Body of pancreas (tissue), 4 donors: ENCODE measurements at places on chromosomes 6 and 20. TPM values are rescaled to one million over a fixed set of nuclear protein-coding genes. Genes with fewer than 3 reads are reported as not detected.

DNA sequence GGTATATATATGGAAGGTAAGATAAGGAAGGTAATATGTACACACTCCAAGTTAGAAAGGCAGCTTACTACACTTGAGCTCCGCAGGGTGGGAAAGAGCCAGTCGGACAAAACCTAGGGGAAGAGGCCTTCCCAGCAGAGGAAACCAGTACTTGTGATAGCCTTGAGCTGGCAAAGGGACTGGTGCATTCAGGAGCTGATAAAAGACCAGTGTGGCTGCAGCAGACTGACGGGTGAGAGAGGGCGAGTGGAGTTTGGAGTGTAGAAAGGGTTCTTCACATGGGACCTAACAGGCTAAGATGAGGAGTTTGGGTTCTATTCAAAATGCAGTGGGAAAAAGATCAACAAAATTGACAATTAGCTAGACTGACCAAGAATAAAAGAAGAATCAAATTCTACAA is 49.3 kb upstream of the KIF13A start:
- DNase-seq = no peak

DNA sequence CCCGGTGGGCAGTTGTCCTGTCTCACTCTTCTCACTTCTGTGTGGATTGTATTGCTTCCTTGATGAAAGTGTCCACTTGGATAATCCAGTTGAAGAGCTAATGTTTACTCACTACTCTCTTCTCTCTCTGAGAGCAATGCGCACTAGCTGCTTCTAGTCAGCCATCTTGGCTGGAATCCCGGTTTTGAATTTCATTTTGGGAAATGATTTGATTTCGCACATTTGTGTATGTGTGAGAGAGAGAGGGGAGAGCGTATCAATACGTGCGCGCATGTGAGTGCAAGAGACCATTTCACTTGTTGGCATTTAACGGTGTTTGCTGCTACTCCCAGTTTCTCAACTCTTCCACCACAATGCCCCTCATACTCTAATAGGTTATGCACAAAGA is 67.8 kb downstream of the KLHL32 start:
- DNase-seq = no peak

DNA sequence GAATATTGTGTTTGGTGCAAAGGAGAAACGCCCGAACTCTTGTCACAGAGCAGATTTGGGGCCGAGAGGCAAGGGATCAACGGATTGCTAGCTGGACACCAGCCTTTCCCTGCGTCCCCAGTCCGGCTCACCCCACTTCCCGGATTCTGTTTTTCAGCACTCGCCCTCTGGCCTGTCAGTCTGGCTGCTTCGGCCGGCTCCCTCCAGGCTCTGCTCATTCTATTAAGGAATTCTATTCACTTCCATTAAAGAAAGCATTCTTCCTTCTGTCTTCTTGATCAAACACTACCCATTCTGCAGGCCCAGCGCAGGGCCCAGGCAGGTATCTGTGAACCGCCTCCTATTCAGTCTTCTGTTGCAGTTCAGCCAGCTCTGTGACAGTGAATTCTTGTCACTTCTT is 91.7 kb downstream of the RNF182 start:
- no peak for DNase-seq

GRCh38 chr6:68279793-68280557 is 355.1 kb upstream of the ADGRB3 start:
- DNase-seq = no peak

Gene PBOV1
- not detected for total RNA-seq

Gene EPB41L1
- total RNA-seq = 22.8 TPM
